Naive thymus-derived CD4-positive, alpha-beta T cell (primary cell): ENCODE measurements at places on chromosomes 1 and 21.

- H3K4me3 ChIP-seq: no peak overlapping the region
- no peaks in the 10 kb centered on the region for H3K4me1 ChIP-seq
- H3K27me3 ChIP-seq: no peaks in the 10 kb centered on the region
- no peaks in the 10 kb centered on the region for H3K36me3 ChIP-seq
- no peak overlapping the region for H3K27ac ChIP-seq
Observed at GRCh38 chr1:235063068-235063765, 65.4 kb downstream of the TOMM20 start.

GRCh38 chr1:24222008-24222605, 35.0 kb upstream of the IFNLR1 start:
- no peak overlapping the region for H3K4me3 ChIP-seq
- no peaks in the 10 kb centered on the region for H3K4me1 ChIP-seq
- H3K27me3 ChIP-seq: no peaks in the 10 kb centered on the region
- DNase-seq: no peak
- no peak overlapping the region for H3K27ac ChIP-seq

DNA sequence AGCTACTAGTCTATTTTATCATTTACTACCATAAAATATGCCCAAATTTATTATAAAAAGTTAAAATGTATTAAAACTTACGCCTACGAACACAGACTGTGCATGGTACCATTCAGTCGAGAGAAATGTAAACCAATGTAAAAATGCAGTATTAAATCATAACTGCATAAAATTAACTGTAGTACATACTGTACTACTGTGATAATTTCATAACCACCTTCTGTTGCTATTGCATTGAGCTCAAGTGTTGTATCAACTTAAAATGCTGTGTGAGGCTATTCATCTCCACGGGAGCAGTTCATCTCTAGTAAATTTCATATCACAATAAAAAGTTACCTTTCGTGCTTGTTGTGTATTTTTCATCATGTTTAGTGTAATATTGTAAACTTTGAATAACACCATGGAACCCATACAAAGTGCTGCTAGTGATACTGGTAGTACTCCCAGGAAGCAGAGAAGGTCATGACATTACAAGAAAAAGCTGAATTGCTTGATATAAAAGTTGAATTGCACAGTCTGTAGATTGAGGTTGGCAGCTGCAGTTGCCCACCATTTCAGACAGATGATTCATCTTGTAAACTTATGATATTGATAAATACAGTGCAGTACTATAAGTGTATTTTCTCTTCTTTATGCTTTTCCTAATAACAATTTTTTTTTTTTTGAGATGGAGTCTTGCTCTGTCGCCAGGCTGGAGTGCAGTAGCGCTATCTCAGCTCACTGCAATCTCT, 19.0 kb upstream of the CENPF start:
- no peak overlapping the region for H3K27ac ChIP-seq
- no peak overlapping the region for H3K4me3 ChIP-seq
- H3K36me3 ChIP-seq: no peaks in the 10 kb centered on the region
- DNase-seq: no peak
- H3K27me3 ChIP-seq: no peaks in the 10 kb centered on the region

- H3K27me3 ChIP-seq: no peaks in the 10 kb centered on the region
- H3K27ac ChIP-seq: no peak overlapping the region
- no peaks in the 10 kb centered on the region for H3K4me1 ChIP-seq
- H3K36me3 ChIP-seq: no peaks in the 10 kb centered on the region
- DNase-seq: no peak
- H3K4me3 ChIP-seq: no peak overlapping the region
Observed at GRCh38 chr1:218980881-218981280, 192.8 kb upstream of the LYPLAL1 start.

GRCh38 chr1:236150986-236151385, 8.6 kb downstream of the GPR137B start:
- H3K27ac ChIP-seq: no peak overlapping the region
- H3K4me3 ChIP-seq: no peak overlapping the region
- peaks cover 5% of the 10 kb centered on the region for H3K4me1 ChIP-seq
- DNase-seq: no peak
- no peaks in the 10 kb centered on the region for H3K27me3 ChIP-seq
- H3K36me3 ChIP-seq: no peaks in the 10 kb centered on the region

GRCh38 chr1:164728719-164729118, 169.7 kb downstream of the PBX1 start:
- no peaks in the 10 kb centered on the region for H3K27me3 ChIP-seq
- H3K4me1 ChIP-seq: no peaks in the 10 kb centered on the region
- H3K27ac ChIP-seq: no peak overlapping the region
- no peak for DNase-seq

- peaks cover 29% of the 10 kb centered on the region for H3K27me3 ChIP-seq
- no peaks in the 10 kb centered on the region for H3K4me1 ChIP-seq
- H3K4me3 ChIP-seq: no peak overlapping the region
- H3K36me3 ChIP-seq: no peaks in the 10 kb centered on the region
- no peak overlapping the region for H3K27ac ChIP-seq
- no peak for DNase-seq
Observed at GRCh38 chr1:118983558-118984041, 4.5 kb downstream of the TBX15 start.

- peaks cover 14% of the 10 kb centered on the region for H3K36me3 ChIP-seq
- H3K27ac ChIP-seq: no peak overlapping the region
- no peaks in the 10 kb centered on the region for H3K27me3 ChIP-seq
- no peak overlapping the region for H3K4me3 ChIP-seq
- DNase-seq: no peak
Observed at GRCh38 chr1:110012100-110012780, 22.2 kb upstream of the STRIP1 start.

DNA sequence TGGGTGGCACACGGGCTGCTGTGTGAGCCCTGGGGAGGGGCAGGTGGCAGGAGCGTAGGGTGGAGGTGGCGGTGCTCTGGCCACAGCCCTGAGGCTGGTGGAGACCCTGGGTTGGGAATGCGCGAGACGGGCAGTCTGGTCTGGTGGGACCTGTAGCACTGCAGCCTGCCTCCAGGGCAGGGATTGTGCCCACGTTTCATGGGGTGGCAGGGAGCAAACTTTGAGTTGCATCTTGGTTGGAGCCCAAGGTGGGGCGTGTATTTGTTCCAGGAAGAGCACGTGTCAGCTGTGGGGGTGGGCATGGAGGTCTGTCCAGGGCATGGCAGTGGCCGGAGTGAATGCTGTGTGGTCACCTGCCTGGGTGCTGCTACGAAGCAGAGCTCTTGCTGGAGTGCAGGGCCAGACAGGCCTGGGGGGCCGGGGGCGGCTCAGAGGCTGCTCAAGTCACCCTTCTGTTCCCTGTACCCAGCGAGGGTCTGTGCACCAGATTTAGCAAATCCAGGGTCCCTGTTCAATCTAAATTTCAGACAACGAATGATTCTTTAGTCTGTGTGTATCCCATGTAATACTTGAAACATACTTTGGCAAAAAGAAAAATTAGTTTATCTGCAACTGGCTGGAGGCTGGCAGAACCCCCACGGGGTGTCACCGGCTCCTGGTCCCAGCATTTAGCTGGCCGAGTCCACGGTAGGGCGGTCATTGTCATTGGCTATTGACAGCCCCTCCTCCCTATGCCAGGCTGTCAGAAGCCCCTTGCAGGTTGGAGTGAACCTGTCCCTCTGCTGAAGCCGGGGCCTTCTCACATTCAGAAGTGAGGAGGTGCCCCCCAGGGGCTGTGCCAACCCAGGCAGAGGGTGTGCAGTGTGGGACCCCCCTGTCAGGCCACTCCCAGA, 27.3 kb downstream of the KRTAP10-1 start:
- no peak overlapping the region for H3K27ac ChIP-seq
- H3K4me1 ChIP-seq: peaks cover 13% of the 10 kb centered on the region
- no peak for DNase-seq
- no peaks in the 10 kb centered on the region for H3K36me3 ChIP-seq

GRCh38 chr1:170204121-170204520, 58.4 kb downstream of the NTMT2 start:
- H3K36me3 ChIP-seq: no peaks in the 10 kb centered on the region
- no peak overlapping the region for H3K4me3 ChIP-seq
- H3K4me1 ChIP-seq: no peaks in the 10 kb centered on the region
- no peak for DNase-seq

DNA sequence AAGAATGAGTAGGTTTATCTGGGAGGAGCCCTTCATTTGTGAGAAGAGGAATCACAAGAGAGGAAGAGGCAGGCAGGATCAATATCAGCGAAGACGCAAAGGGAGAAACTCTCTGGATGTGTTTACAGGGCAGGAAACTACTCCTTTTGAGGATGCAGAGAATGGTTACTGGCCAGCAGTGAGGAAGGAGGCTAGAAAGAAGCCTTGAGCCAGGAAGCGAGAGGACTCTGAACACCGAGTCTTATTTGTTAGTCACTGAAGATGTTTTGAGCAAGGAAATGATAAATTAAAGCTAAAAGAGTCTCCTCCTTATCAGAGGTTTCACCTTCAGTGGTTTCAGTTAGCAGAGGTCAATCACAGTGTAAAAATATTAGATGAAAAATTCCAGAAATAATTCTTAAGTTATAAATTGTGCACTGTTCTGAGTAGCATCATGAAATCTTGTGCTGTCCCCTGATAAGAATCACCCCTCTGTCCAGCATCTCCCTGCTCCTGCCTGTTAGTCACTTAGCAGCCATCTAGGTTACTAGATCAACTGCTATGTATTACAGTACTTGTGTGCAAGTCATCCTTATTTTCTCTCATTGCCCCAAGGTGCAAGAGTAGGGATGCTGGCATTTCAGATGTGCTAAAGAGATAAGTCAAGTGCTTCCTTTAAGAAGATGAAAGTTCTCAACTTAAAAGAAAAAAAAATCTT, 43.5 kb downstream of the WLS start:
- no peaks in the 10 kb centered on the region for H3K27me3 ChIP-seq
- H3K27ac ChIP-seq: no peak overlapping the region
- H3K4me1 ChIP-seq: no peaks in the 10 kb centered on the region

- no peaks in the 10 kb centered on the region for H3K36me3 ChIP-seq
- H3K4me1 ChIP-seq: no peaks in the 10 kb centered on the region
- H3K27ac ChIP-seq: no peak overlapping the region
- H3K4me3 ChIP-seq: no peak overlapping the region
- DNase-seq: no peak
Observed at GRCh38 chr1:10701145-10701544, 95.3 kb downstream of the CASZ1 start.

DNA sequence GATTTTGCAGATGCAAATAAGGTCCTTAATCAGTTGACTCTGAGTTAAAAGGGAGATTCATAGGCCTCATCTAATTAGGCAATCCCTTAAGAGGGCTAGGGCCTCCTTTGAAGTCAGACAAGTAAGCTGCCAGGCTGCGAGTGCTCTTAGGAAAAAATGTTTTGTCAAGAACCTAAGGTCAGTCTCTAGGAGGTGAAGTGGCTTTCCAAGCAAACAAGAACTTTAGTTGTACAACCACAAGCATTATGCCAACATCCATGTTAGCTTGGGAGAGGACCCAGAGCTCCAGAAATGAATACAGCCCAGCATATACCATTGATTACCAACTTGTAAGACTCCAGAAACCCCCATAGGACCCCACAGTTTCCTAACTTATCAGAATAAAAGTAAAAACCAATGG, 1366.2 kb downstream of the PLA2G4A start:
- no peak overlapping the region for H3K27ac ChIP-seq
- no peak overlapping the region for H3K4me3 ChIP-seq
- DNase-seq: no peak
- no peaks in the 10 kb centered on the region for H3K36me3 ChIP-seq
- H3K4me1 ChIP-seq: no peaks in the 10 kb centered on the region

DNA sequence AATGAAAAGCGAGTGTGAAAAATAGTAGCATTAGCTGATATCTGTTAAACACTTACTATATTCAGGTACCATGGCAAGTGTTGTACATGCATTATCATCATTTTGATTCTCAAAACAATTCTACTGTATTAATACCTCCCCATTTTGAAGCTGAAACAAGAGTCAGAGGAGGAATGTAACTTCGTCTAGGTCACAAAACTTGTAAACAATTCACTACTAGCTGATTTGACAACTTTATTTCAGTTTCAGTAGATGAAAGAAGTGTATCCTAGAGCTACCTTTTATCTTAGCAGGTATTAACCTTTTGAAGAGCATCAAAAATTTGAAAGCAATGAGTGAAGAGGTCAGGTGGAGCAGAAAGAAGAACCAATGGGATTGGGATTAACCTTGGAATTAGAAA, 1.6 kb downstream of the CD84 start:
- H3K36me3 ChIP-seq: no peaks in the 10 kb centered on the region
- no peak for DNase-seq
- no peaks in the 10 kb centered on the region for H3K27me3 ChIP-seq
- peak overlapping the region; percentile 66 for H3K4me3 ChIP-seq
- H3K4me1 ChIP-seq: peaks cover 76% of the 10 kb centered on the region
- H3K27ac ChIP-seq: peak overlapping the region; percentile 79

- H3K27ac ChIP-seq: peak overlapping the region; percentile 24
- no peaks in the 10 kb centered on the region for H3K27me3 ChIP-seq
- H3K36me3 ChIP-seq: no peaks in the 10 kb centered on the region
- H3K4me1 ChIP-seq: peaks cover 16% of the 10 kb centered on the region
Observed at GRCh38 chr1:65265651-65266351, 43.5 kb upstream of the DNAJC6 start.

DNA sequence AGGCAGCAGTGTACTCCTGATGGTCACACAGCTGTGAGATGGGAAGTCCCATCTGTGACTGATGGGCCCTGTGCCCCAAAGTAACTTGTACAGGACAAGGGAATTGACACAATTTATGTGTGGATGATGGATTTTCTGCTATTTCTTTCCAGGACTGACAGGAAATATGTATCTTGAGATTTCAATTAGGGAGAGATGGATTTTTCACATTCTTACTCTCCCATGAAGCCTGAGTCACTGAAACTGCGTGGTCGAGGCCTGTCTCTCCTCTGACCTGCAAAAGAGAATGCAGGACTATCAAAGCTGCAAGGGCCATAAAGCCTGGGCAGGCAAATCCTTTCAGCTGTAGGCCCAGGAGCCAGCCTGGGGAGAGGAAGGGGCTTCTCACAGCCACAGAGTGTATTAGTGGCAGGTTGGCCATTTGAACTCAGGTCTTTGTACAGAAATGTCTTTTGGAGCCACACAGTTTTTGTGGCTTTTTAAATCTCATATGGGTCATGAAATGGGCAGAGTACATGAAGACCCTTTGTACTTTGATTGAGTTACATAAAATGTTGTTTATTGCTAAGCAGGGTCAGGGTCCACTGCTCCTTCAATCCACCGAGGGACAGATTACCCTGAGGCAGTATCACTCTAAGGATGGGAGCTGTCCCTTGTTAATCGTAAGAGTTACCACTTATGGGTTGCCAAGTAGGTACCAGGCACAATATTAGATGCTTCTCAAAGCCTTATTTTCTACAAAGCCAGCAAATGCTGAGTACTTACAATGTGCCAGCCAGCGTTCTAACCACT, 14.8 kb downstream of the ALX3 start:
- no peak for DNase-seq
- no peaks in the 10 kb centered on the region for H3K4me1 ChIP-seq
- no peak overlapping the region for H3K27ac ChIP-seq
- no peaks in the 10 kb centered on the region for H3K27me3 ChIP-seq
- no peak overlapping the region for H3K4me3 ChIP-seq
- H3K36me3 ChIP-seq: peaks cover 83% of the 10 kb centered on the region

GRCh38 chr1:15657021-15657420, 27.1 kb upstream of the PLEKHM2 start:
- no peaks in the 10 kb centered on the region for H3K27me3 ChIP-seq
- H3K36me3 ChIP-seq: peaks cover 7% of the 10 kb centered on the region
- no peak for DNase-seq
- H3K4me3 ChIP-seq: no peak overlapping the region

- no peaks in the 10 kb centered on the region for H3K36me3 ChIP-seq
- H3K27me3 ChIP-seq: no peaks in the 10 kb centered on the region
- H3K4me1 ChIP-seq: peaks cover 4% of the 10 kb centered on the region
- H3K27ac ChIP-seq: peak within 1 kb of the TSS; percentile 97
Observed at GRCh38 chr1:243850202-243850451, at the start of gene AKT3. AKT3 (minus strand) TSS chr1:243850243; CDS start chr1:243843170, 7,073 bp downstream.
